ENCODE measurements at places on chromosomes 2 and 18. TPM values are rescaled to one million over a fixed set of nuclear protein-coding genes. Genes with fewer than 3 reads are reported as not detected.
A peak's percentile ranks its signal among the peaks of the same experiment; 100 is the strongest.

The SLC25A12 gene
- 25.1 TPM for total RNA-seq

The FZD7 gene
- total RNA-seq, result 39.8 TPM

DNA sequence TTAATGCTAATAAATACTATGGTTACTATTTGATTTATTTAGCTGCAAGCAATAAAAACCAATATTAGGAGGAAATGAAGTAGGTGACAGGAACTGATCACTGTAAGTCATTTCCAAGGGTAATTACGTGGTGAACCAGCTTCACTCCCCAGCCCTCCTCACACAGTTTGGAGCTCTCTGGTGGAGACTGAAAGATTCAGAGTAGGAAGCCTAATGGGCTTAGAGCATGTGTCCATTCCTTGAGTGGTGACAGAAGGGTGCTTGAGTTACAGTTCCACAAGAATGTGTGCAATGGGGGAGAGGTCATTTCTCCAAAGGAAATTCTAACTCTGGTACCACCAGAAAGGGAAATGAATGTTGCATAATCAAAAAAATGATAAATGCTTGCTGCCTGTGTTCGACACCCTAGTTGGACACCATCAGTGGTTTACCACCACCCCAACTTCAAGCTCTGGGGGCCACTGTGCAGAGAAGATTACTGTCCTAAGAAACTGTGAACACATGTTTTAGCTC, 285.1 kb upstream of the MMADHC start:
- no peak for DNase-seq

DNA sequence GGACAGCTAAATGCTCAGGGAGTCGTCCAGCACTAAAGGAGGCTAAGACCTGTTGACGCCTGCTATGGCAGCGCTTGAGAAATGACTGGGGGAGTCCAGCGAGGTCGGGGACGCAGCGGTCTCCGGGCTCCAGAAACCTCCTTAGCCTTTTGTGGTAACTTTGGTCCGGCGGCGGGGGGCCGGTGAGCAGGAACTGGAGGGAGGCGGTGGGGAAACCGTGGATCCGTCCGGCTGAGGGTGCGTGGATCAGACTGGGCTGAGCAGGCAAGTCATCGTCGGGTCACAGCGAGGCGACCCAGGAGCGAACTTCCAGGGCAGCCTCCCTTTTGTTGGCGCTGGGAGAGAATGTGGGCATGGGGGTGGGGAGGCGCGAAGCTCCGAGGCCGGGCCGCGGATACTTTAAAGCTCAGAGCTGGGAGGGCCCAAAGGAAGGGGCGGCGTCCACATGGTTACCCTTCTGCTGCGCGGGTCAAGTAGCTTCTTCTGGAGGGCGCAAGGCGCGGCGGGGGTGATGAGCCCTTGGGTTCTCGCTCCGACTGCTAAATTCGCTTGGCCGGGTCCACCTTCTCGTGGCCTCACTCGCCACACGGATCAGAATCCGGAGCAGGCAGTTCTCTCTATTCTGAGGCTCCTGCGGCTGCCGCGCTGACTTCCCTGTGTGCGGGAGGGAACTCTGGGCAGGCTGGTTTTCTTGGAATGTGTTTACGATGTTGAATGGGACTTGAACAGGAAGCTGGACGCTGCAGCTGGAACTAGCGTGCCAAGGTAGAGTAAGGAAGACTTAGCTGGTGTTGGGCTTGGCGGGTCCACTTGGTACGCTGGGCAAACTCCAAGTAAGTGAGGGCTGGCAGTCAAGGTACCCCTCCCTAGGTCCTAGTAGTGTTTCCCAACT, 920 bp downstream of the GULP1 start:
- DNase-seq, result peak; percentile 94

GRCh38 chr2:151984424-151985083, 114.3 kb downstream of the CACNB4 start:
- DNase-seq, result no peak

- no peak for DNase-seq
These were observed 19.2 kb downstream of the KCNF1 start for GRCh38 chr2:10930721-10931516.

Data from M059J (cell line).